Naive B cell (primary cell): ENCODE measurements at places on chromosomes 16 and 17.

- DNase-seq, result no peak
These were observed 84.4 kb upstream of the NUDT7 start for GRCh38 chr16:77637940-77638339.

GRCh38 chr16:48499923-48500381, 110.0 kb downstream of the N4BP1 start:
- no peak for DNase-seq

GRCh38 chr16:74461826-74462225, 40.5 kb upstream of the CLEC18B start:
- no peak for DNase-seq

DNA sequence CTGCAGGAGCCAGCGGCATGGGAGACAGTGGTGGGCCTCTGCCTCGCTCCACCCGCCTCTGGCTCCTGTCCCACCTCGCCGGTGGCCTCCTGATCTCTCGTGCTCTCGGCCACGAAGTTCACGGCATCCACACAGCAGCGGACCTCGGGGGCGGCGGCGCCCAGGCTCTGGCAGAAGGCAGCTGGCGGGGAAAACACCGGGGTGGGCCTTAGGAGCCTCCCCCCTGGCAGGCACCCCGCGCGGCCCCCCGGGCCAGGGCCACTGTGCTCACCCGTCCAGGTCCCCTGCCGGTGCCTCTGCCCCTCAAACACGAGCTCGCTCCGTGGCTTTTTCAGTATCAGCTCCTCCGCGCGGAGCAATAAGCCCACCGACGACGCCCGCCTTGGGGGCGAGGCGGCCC, 409 bp upstream of the C17orf107 start:
- no peak for DNase-seq

GRCh38 chr16:1194665-1195392, 30.2 kb downstream of the TPSG1 start:
- no peak for DNase-seq

DNA sequence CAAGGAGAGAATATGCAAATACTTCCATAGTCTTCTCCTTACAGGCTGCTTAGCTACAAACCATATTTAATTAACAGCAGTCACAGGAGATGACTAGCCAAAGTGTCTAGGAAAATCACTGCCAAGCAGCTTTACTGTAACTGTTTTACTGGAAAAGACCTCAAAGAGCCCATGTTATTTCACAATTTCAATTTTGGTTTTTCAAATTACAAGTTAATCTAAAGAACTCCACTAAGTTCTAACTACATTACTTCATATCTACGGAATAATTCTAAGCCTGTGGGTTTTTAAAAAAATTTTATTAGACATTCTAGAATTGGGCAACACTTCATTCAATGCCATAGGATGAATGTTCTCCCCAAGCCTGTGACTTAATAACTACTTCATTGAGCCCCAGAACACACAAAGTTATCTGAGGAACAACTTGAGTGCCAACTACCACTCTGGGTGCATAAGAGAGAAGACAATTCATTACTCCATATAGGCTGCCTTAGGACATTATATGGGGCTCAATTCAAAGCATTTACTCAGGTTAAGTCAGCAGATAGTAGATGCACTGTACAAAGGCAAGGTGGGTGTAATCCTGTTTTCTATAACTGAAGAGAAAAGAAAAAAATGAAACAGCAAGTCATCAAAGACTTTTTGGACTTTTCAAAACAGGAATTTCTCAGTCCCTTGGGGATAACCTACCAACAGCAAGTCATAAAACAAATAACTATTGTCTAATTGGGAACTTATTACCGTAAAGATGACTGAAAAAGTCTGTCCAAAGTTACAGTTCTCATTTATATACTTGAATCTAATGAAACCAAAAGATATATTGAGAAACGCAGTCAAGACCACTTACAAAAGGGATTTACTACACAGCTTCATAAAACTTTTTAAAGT, 33.0 kb downstream of the STAT3 start:
- no peak for DNase-seq

GRCh38 chr17:76775021-76775600, 37.2 kb downstream of the MFSD11 start:
- no peak for DNase-seq

DNA sequence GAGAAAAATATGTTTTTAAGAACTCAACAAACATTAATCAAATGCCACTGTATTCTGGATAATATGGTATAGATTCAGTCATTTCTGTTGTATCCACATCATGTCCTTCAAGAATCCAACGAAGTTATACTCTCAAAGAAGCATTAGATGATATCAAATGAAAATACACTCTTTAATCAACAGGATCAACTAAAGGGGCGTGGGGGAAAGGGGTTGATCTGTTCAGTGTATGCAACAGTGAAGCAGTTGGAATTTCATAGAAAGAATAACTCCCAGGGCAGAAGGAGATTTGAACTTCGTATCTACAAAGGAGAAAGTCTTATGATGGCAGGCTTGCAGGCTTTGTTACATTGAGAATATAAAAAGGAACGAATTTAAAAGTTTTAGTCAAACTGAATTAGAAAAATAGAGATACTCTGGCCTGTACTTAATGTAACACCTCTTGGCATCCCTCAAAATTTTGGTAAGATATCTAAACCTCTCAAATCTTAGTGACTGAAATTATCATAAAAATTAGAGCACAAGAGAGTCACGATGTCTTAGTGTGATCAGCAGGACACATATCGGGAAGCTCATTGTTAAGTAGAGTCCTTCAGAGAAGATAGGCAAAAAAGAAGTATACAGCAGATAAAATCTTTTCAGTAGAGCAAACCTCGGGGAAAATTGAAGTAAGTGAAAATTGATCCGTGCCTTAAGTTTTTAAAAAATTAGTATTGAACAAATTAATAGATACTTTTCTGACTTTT, 431.4 kb downstream of the KCNJ18 start:
- DNase-seq, result no peak

DNA sequence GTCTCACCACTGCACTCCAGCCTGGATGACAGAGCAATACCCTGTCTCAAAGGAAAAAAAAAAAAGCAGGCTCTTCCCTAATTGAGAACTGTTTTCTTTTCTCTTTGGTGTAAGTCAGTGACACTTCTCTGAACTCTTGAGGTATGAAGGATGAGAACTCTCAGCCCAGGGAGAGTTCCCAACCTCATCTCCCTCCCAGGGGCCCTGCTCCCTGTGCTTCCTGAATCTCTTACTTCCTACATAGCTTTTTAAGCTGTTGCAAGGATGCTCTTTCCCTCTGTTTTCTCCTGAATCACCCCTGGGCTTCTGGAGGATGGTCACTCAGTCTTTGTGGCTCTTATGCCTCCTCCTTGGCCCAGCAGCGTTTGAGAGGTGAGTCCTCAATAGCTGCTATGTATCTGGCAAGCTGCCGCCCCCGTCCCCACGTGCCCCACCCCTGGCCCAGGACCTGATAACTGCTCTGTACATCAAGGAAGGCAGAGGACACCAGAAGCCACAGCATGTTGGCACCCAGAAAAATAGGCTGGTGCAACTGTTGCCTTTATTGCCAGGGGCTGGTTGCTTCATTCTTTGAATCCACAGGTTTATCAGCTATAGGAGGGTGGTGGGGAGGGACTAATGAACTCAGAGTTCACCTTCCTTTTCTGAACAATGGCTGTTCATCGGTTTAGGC, 24.0 kb downstream of the IGF2BP1 start:
- DNase-seq, result no peak

DNA sequence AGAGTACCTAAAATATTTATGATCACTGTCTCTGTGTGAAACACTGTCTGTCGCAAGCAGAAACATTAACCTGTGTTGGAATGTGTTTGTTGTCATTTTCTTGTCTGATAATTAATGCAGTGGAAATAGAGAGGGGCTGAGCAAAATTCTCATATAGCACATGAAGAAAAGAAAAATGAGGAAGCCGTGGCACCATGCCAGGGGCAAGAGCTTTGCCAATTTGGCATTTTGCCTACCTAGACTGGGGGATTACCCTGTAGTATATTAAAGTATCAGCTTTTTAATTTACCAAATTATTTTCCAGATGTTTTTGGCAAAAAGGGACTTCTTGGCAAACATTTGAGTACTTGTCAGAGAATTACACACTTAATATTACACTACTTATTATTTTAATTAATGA, 1326.6 kb upstream of the GOT2 start:
- no peak for DNase-seq

DNA sequence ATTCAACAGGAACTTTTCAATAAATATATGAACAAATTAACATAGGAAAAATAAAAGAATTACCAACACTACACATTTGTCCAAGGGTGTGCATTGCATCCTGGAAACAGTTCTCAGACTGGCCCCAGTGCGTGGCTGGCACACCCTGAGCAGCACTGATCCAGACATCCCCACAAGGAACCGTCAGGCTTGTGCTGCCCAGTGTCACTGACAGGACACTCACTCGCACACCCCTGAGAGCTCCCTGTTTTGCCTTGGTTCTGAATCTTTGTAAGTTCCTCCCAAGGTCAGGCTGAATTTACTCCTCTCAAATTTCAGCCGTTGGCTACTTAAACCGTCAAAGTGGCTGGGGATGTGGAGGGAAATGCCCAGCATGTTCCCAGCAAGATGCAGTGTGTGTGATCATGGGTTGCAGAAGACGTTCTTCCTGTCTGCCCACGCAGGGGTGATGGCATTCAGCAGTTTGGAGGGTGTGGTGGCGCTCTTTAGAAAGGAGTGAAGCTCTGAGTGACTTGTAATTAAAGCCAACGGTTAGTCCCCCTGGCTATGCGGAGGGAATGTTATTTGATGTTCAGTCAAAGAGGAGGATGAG, 1.7 kb downstream of the MT2A start:
- peak; percentile 15 for DNase-seq
